ENCODE measurements at places on chromosomes 13 and 19.

DNA sequence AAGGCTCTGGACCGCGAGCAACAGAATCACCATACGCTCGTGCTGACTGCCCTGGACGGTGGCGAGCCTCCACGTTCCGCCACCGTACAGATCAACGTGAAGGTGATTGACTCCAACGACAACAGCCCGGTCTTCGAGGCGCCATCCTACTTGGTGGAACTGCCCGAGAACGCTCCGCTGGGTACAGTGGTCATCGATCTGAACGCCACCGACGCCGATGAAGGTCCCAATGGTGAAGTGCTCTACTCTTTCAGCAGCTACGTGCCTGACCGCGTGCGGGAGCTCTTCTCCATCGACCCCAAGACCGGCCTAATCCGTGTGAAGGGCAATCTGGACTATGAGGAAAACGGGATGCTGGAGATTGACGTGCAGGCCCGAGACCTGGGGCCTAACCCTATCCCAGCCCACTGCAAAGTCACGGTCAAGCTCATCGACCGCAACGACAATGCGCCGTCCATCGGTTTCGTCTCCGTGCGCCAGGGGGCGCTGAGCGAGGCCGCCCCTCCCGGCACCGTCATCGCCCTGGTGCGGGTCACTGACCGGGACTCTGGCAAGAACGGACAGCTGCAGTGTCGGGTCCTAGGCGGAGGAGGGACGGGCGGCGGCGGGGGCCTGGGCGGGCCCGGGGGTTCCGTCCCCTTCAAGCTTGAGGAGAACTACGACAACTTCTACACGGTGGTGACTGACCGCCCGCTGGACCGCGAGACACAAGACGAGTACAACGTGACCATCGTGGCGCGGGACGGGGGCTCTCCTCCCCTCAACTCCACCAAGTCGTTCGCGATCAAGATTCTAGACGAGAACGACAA lies 1.8 kb downstream of the PCDH17 start:
- DNase-seq, result no peak

GRCh38 chr13:27384285-27384684 lies 40.1 kb upstream of the GTF3A start:
- DNase-seq, result no peak

- DNase-seq, result no peak
Measured at GRCh38 chr19:17348700-17349099, 11.3 kb downstream of the GTPBP3 start.

GRCh38 chr19:43309466-43309865 lies 40.1 kb upstream of the PSG9 start:
- no peak for DNase-seq

DNA sequence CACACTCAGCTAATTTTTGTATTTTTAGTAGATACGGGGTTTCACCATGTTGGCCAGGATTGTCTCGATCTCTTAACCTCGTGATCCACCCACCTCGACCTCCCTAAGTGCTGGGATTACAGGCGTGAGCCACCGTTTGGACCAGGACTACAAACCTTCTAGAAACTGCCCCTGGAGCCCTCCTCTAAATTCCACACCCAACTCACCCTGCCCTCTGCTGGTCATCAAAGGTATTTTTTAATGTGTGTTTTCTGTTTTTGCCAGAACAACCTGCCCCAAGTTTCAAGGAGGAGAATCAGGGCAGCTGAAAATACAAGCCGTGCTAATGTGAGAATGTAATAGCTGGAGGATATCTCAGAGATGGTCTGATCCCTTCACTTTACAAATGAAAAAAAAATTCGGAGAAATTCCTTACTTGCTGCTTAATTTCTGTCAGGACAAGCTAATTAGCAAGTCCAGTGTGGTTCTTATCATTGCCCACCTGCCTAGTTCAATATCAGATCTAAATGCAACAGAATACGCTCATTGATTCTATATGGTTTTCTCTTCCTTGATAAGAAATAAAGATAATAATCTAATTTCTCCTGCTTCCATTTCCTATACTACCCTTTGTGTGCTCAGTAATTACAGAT lies 4.1 kb downstream of the ATP8A2 start:
- DNase-seq, result no peak
